ENCODE measurements at places on chromosomes 16 and 17.

DNA sequence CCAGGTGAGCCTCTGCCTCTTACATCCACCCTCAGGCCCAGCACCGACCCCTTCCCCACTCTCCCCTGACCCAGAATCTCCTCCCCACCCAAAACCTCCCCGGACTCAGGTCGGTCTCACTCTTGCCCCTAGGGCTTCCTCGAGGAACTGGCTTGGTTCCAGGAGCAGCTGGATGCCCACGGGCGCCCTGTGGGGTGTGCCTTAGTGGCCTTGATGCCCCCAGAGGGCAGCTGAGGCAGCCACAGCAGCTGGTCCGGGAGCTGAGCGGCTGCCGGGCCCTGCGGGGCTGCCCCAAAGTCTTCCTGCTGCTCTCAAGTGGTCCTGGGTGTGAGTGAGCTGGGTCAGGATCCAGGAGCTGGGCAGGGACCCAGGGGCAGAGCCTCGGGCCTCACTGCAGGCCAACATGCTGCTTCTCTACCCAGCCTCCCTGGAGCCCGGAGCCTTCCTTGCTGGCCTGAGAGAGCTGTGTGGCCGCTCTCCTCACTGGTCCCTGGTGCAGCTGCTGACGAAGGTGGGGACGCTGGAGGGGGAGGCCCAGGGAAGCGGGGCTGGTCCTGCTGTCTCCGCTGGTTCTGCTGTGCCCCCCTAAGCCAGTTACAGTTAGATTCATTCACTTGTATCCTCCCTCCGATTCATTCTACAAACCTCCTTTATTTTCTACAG, 9.6 kb downstream of the ZNF213 start:
- no peak for DNase-seq

DNA sequence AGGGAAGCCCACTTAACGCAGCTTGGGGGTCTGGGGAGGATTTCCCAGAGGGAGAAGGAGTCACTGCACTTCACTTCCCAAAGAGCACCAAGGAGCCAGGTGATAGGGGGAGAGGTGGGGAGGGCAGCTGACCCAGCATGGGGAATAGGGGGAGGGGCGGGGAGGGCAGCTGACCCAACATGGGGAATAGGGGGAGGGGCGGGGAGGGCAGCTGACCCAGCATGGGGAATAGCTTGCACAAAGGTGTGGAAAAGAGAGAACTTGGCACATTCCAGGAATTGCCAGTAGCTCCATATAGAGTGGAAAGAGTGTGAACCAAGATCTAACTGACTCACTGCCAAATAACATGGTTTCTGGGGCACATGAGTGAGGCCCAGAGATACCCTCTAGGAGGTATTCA, 110.3 kb downstream of the CCT6B start:
- DNase-seq = no peak

DNA sequence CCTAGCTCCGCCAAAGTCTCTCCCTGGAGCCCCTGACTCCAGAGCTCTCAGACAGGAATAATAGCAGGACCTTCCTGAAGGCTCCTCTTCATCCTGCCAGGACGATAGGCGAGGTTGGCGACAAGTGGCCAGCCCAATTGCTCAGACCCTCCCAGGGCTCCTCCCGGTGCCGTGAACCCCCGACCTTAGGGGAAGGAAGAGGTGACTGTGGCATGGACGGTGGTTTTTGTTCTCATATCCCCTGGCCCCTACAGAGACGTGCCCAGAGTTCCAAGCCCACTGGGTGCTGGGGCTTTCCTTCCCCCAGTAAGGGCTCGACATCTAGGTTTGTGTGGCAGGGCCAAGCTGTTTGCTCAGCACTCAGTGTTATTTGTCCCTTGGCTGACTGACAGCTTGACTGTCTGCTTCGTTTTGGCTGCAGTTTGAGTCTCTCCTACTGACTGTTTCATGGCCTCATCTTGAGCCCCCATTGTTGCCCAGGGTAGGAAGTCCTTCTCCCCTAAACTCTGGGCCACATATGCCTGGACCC, 4.6 kb upstream of the ADCY7 start:
- DNase-seq = no peak

GRCh38 chr17:7213895-7214299, 5.7 kb downstream of the DLG4 start:
- peak; percentile 75 for DNase-seq

GRCh38 chr17:57945996-57946797, 9.0 kb downstream of the CUEDC1 start:
- no peak for DNase-seq

DNA sequence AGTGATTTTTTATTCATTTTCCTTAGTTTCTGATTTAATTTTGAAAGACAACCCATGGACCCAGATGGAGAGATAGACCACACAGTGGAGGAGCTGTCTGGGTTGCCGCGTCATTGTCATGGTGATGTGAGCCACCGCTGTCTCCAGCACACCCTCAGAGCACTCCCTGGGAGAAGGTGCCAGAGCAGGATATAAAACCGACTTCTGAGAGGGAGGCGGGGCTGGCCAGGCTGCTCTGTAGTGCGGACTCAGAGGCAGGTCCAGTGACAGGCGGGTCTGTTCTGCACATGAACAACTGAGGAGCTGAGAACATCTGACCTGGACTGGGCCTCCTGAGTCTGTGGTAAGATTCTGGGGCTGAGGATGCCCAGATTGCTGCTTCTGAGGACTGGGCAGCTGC, 216.3 kb upstream of the NLRP1 start:
- DNase-seq = no peak

- no peak for DNase-seq
These were observed 44.1 kb downstream of the MARCHF10 start for GRCh38 chr17:62763891-62764600.

- no peak for DNase-seq
These were observed 16.3 kb downstream of the ERAL1 start for GRCh38 chr17:28871056-28871579.

DNA sequence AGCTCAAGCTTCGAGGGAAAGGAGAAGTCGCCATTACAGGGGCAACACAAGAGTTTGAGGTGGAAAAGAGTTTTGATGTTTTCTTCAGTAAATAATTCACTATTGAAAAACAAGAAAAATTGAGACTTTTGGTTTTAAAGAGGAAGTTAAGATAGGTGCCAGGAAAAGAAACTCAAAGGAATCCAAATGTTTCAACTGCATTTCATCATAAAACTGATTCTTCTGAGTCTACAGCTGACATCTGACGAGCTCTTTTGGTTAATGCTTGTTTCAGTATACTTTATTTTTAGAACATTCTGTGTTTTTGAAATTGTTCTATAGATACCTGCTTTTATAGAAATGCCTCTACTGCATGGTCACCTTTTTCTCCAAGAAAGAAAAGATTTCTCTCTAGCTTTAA, 54.0 kb downstream of the ERN1 start:
- no peak for DNase-seq

DNA sequence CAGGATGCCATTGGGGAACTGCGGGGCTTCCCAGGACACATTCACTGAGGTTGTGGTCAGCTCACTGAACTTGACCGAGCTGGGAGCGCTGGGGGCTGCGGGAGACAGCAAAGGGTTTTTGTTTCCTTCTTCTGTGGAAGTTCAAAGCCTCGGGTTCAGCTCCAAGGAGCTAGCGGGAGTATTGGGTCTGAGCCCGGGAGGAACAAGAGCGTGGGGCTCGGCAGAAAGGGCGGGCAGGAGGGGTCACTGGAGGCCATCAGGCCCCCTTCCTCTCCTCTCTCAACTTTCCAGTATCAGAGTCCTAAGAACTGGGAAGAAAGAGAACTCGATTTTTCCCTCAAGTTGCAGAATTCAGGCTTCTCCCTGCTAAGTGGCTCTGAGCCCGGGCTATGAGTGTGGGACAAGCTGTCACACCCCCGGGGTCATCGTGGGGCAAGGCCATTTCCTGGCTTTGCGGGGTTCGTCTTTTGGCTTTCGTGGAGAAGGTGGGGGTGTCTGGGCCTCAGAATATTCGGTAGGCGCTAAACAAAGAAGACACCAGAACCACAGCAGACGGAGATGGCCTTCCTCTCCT, 53.6 kb upstream of the CDC42EP4 start:
- DNase-seq = no peak

DNA sequence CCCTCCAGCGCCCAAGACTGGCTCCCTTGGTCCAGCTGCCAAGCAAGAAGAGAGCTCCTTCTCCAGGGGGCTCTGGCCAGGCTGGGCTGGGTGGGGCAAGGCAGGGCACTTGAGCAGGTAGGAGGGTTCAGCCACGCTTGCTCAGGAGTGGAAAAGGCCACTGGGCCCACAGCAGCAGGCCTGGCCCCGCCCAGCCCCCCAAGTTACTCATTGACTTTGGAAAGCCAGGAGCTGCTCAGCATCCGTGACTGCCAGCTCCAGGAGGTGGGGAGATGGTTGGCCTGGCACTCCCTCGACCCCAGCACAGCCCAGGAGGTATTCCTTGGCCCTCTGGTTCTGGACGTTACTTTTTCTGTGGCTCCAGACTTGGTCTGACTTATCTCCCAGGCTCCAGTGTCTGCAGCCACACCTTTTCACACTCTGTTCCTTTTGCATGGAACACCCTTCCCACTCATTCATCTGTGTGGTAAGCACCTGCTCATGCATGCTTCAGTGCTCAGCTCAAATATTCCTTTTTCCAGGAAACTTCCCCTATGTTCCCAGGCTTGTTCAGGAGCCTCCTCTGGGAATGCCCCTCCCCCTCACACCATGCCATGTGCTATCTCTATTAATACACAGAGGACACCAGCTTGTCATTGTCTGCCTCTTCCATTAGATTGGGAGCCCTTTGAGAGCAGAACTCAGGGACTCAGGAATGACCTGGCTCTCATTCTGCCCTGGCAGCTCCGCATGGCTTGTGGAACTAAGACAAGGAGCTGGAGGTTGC, at the start of gene CDH16:
Gene CDH16, minus strand, starts transcription at position 83 of the 766 bp plus-strand sequence. CDS start 820 bp downstream, outside the sequence.
- no peak for DNase-seq

- no peak for DNase-seq
These were observed 22.6 kb upstream of the KIFC3 start for GRCh38 chr16:57824888-57825287.

DNA sequence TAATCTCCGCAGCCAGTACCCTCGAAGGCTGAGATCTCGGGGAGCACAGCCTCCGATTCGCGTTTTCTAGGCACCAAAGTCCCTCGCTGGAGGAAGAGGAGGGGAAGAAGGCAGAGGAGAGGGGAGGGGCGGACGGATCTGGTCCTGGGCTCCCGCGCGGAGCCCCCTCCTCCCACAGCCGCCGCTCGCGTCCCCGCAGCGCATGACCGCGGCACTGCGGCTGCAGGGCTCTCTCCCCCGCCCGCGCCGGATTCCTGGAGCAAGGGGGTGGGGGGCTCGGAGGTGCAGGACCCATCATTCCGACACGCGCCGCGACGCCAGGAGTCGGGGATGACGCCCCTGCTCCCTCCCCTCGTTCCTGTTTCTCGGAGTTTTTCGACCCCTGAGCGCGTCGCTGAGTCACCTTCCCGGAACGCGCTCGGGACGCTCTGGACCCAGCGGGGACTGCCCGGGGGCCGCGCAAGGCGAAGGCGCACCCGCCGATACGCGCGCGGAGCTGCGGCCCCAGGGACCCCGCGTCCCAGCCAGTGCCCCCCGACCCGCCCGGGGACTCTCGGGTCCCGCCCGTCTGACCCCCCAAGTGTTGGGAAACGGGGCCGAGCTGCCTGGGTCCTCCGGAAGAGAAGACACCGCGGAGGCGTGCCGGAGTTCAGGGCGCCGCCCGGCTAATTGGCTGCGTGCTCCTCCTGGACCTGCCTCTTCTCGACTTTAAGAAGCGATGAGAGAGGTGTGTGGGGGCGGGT, 1.4 kb upstream of the SPHK1 start:
- DNase-seq = peak; percentile 67

DNA sequence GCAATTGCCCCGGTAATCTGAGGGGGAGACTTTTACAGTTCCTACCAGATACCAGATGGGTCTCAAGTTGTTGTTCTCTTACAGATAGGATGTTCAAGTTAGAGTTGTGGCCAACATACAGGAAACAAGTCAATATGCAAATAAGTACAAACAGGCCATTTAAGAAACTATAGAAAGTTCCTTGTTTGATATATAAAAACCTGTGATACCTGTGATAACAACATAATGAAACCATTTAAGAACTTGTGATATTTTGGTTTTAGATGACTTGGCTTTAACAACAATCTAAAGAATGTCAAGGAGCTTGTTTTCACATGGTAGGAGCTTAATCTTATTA, 16.8 kb downstream of the CDR2 start:
- no peak for DNase-seq

- DNase-seq = no peak
These were observed 9.3 kb downstream of the HEXIM2 start for GRCh38 chr17:45170931-45171337.

GRCh38 chr16:70653406-70653805, 7.0 kb downstream of the IL34 start:
- no peak for DNase-seq

GRCh38 chr16:1771188-1771863, at the start of gene NME3:
NME3 (minus strand) TSS chr16:1771543; CDS start chr16:1771534, 9 bp downstream.
- DNase-seq = peak; percentile 56

GRCh38 chr16:26087091-26087490, 395.3 kb downstream of the HS3ST4 start:
- no peak for DNase-seq

- DNase-seq = no peak
These were observed 18.4 kb upstream of the HOXB13 start for GRCh38 chr17:48746916-48747444.

DNA sequence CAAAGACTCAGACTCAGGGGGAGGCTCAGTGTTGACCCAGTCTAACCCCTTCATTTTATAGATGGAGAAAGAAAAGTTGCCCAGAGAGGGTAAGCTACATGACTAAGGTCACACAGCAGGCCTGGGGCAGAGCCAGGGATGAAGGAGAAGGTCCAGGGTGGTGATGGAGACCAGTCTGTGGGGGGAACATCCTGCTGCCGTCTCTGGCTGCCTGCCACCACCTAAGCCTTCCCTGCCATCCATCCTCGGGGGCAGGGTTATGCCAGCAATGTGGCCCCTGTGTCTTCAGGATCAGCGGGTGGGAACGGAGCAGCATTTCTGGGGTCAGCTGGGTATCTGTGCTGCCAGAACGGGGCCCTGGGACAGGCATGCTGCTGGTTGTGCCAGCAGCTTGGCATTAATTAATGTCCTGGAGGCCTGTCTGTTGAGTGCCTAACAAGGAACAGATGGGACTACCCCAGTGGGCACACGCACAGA, 5.5 kb downstream of the DOK4 start:
- DNase-seq = no peak

- DNase-seq = no peak
These were observed 434.5 kb upstream of the GOT2 start for GRCh38 chr16:59168461-59169114.

GRCh38 chr17:73201215-73202069, 8.6 kb downstream of the COG1 start:
- no peak for DNase-seq

DNA sequence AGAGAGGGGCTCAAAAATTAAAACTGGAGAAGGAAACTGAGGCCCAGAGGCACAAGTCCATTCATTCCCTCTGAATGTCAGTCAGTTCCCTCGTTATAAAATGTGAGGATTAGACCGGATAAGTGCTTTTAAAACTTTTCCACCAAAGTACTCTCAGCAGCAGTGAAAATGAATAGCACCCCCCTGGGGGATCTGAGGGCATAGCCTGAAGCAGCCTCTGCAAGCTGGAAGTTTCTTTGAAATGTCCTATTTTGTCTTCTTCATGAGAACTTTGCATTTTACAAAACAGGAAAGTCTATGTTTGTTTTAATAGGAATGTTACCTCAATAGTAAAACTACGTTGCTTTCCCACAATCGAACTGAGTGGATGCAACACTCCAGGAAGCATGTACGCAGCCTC, 273.0 kb downstream of the CEP112 start:
- no peak for DNase-seq
